ENCODE measurements at places on chromosomes 16 and 17.

DNA sequence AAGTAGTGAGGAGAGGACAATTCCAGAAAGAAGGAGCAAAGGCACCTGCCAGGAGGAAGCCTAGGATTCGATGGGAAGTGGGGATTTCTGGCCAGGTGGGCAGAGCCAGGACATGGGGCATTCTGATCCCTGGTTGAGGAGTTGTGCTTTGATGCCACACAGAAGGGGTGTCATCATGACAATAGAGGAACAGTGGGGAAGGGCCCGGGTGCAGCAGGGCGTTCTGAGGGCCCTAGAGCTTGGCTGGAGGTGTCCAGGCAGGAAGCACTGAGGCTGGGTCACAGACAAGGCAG lies 4.3 kb downstream of the EVPLL start:
- DNase-seq, result no peak

DNA sequence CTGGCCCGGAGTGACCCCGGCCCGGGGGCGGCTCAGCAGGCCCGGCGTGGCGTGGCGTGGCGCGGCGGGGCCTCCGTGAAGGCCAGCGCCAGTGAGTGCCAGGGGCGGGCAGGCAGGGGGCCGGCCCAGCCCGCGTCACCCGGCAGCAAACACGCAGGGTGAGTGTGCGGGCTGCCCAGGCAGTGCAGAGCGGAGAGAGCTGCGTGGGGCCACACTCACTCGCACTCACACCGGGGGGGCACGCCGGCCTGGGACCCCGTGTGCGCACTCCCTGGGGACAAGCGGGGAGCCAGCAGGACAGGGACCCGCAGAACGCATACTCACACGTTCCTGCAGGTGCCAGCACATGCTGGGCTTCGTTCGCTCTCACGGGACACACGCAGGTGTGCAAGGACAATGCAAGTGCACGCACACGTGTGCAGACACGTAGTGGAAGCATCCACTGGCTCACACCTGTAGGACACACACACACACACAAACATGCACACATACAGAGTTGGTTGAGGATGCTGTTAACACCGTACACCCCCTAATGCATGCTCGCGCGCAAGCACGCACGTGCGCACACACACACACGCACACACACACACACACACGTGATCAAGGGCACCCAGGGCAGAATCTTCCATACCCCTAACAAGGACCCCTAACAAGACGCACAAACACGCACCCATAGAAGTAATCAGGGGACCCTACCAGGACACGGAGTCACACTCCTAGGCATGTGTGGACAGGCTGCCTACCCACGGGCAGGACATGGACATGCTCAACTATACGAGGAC lies 7.7 kb downstream of the USP6 start:
- no peak for DNase-seq

DNA sequence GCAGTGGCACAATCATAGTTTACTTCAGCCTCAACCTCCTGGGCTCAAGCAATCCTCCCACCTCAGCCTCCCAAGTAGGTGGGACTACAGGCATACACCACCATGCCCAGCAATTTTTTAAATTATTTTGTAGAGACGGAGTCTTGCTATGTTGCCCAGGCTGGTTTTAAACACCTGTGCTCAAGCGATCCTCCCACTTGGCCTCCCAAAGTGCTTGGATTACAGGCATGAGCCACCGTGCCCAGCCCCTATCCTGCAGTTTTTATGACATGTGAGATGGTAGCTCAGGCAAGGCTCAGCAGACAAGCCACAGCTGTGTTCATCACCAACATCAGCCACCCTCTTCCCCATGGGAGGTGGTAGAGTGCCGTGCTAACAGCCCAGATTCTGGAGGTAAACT lies 46.2 kb upstream of the TNRC6A start:
- no peak for DNase-seq

- DNase-seq, result no peak
Observed at GRCh38 chr16:88602091-88602490, 31.9 kb downstream of the ZC3H18 start.
